ENCODE measurements at places on chromosomes 3 and 15.

DNA sequence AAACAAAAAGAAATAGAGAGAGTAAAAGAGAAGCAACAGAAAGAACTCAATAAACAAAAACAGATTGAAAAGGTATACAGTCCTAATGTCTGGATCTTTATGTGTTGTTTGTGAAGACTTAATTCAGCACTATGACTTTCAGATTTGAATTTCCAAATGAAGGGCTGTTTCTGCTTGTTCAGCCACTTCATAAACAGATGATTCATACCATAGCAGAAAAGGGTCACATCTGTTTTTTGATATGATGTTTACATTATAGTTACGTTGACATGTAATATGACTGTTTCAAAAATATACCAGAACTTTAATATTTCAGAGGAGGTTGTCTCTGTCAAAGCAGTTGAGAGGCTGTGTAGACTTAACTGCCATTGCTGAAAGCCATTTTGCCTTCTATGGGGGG, 24.1 kb downstream of the ASB14 start:
- DNase-seq, result no peak

GRCh38 chr15:86568378-86568777, 488.7 kb downstream of the AGBL1 start:
- DNase-seq, result no peak

DNA sequence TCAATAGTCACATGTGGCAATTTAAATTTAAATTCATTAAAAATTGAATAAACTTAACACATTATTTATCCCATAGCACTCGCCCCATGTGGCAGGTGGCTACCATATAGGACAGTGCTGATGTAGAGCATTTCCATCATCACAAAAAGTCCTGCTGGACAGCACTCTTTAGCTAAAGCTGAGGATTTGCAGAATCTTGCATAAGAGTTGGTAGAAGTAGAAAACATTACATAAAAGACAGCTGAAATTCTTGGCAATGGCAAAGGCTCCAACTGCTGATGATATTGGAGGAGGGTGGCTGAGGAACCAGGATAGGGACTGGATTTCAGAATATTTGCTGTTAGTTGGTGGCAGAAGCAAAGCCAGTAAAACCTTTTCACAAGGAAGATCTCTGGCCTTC, 230.7 kb upstream of the SATB1 start:
- DNase-seq, result no peak

- no peak for DNase-seq
Observed at GRCh38 chr3:87248831-87249230, 21.7 kb downstream of the CHMP2B start.

GRCh38 chr3:112128843-112129727, 4.0 kb downstream of the GCSAM start:
- DNase-seq, result peak; percentile 49

DNA sequence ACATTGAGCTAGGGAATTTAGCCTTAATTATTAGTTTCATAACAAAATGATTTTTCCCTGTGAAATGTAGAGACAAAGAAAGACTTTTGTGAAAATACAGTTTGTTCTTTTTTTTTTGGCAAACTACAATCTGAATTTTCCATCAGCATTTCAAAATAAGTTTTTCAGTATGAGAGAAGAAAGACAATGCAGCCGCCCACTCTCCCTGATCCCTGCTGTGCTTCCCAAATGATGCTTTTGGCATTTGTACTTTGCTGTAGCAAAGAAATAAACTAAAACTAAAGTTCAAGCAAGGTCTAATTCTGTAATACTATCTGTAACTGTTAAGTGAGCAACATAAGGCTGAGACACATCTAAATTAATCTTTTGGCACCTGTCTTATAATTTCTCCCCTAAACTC, 782.2 kb downstream of the VGLL3 start:
- no peak for DNase-seq

- peak; percentile 90 for DNase-seq
Observed at GRCh38 chr3:197736491-197737318, at the start of gene RUBCN. RUBCN (minus strand) TSS chr3:197736904; CDS start chr3:197736719, 185 bp downstream.

DNA sequence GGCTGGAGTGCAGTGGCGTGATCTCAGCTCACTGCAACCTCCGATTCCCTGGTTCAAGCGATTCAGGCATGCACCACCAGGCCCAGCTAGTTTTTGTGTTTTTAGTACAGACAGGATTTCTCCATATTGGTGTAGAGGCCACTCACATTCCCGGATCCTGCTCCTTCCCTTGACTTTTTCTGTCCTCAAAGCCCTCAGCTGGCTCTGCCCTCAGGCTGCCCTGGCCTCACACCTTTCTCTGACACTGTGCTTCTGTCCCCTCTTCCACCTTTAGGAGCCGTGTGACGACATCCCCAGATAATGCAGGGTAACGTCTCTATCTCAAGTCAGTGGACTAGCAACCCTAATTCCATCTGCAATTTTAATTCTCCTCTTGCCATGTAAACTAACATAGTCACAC, 8.6 kb upstream of the CYFIP1 start:
- no peak for DNase-seq

GRCh38 chr15:59933607-59934006, 70.5 kb upstream of the FOXB1 start:
- no peak for DNase-seq

DNA sequence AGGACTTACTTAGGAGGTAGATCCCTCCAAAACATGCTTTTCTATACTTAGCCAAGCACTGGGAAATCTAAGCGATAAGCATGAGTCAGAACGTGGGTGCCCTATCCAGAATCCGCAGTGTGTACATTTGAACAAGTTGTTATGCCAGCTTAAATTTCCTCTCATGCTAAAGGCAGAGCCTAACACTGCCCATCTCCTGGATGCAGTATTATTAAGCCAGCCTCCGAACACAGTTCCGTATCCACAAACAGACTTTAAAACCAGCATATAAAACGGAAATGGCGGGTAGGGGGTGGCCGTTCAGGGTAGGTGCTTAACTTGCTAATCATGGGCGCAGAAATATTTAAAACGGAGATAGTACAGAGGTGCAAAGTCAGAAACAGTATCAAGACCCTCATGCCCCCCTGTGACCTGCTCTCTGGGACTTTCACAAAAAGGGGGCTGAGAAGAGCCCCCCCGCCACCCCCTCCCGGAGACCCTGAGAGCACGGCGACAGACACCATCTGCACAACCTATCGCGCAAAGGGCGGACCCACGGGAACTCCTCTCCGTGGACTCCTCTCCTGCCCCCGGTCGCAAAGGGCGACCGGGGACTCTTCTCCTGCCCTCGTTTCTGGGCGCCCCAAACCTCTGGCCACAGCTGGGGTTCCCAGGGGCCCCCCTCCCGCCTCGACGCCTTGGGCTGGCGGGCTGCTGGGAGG, 889 bp upstream of the LRRIQ4 start:
- DNase-seq, result no peak

GRCh38 chr3:43870844-43871626, 180.3 kb downstream of the ABHD5 start:
- DNase-seq, result no peak

DNA sequence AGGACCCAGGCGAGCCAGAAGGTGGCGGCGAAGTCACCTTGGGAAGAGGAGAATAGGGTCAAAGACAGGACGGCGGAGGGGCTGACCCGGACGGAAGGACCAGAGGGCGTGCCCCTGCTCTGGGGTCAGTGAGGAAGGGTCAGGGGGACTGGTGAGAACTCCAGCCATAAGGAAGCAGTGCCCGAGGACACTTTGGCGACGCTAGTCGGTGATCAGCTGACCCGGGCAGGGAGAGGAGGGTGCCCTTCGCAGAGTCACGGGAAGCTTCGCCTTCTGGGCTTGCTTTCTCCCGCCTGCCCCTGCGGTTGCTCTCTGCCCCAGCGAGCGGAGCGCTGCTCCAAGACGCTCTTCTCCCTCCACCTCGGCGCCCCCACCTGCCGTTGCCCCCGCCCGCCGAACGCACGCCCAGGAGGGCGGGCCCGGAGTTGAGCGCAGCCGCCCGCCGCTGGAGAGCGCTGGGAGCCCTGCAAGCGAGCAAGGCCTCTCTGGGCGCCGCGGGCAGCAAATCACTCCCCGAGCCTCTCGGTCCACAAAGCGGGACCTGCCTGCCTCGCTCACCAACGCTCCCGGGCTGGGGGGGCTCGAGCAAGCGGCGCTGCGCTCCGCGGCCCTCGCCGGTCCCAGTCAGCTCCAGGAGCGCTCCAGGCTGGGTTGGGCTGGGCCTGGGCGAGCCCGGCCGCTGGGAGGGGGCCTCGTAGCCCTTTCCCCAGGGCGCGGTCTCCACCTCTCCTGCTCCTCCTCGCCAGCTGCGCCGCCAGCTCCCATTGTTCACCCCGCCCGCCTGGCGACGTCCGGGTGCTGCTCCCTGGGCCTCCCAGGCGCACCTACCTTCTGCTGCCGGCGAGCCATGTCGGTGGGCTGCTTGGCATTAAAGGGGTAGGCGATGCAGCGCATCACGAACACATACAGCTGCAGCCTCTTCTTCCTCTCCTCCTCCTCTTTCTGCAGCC, 1.2 kb downstream of the CADPS start:
- no peak for DNase-seq

DNA sequence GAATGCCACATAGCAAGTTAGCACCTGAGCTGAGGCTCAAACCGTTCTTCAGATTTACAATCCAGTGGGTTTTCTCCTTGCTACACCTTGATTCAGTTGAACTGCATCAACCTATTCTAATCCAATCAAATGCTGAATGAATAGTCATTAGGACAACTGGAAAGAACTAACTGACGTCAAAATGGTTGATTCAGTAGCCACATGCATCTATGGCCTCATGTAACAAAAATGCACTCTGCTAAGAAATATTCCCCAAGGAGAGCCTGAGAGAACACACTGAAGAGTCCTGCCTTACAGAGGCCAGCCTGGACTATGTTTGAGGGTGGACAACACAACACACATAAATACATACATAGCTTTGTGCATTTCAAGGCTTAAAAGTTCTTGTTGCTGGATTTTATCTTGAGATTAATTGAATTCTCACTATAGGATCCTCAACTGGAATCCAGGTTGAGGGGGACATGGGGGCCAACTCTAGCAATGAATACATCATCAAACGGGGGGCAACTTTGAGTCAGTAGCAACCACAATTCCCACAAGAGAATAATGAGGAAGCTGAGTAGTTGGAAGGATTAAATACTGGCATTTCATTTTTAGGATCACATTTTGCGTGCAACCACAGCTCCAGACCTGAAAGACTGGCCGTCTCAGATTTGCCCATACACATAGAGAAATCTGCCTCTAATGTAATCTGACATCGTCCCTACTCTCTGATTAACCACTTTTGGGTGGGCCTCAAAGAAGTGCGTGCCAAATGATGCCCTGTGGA, 280.2 kb upstream of the ICE2 start:
- no peak for DNase-seq

- no peak for DNase-seq
Observed at GRCh38 chr3:9036404-9037131, 73.3 kb upstream of the RAD18 start.

DNA sequence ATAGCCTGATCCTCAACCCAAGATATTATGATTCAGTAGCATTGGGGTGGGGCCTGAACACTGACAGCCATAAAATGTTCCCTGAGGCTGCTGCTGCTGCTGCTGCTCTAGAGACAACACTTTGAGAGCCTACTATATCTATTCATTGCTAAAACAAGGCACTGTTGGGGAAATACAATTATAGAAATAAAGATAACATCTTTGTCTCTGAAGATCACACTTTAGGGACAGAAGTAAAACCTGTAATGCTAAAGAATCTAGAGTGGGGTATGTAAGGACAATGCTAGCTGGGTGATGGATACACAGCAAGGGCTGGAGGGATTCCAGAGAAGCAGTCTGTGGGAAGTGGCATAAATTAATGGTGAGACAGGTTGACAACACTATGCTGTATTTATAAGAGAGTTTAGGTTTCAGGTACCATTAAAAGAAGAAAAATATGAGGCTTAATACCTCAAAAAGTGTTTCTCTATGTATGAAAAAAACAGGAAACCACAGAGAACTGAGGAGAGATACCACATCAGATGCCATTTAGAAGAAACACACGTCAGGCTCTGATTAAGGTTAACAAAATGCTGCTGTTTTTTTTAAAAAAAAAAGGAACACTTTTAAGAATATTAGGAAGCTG, 115.9 kb downstream of the CBLB start:
- peak; percentile 49 for DNase-seq

DNA sequence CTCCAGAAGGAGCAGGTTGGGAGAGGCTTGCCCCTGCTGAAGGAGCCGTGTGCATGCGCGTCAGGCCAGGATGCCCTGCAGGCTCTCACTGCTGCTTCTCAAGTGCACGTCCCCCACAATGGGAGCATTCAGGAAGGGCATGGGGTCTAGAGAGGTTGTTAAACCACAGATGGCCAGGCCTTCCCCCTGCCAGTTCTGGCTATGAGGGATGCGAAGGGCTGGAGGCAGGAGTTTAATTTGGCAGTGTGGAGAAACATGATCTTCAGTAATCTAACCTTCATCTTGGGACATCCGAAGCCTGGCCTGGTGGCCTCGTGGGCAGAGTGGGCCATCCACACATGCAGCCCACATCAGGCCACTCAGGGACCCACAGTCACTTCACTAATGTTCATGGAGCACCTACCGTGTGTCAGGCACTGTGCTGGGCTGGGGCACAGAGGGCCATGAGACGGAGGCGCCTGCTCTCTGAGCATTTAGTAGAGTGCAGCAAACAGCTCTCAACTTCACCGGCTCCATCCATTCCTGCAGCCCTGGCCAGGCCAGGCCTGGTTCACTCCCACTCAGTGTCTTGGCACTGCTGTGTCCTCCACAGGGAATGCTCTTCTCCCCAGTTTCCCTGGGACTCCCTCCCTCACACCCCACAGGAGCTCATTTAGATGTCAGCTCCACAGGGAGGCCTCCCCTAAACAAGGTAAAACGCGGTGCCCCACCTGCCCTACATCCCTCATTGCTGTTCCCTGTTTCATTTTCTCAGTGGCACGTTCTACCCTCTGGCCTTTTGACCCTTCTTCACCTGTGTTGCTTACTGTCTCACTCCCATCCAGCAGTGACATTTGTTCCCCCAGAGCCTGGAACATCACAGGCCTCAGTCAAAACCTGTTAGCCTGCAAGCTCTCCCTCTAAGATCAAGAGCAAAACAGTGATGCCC, 4.0 kb downstream of the CFAP100 start:
- DNase-seq, result no peak

DNA sequence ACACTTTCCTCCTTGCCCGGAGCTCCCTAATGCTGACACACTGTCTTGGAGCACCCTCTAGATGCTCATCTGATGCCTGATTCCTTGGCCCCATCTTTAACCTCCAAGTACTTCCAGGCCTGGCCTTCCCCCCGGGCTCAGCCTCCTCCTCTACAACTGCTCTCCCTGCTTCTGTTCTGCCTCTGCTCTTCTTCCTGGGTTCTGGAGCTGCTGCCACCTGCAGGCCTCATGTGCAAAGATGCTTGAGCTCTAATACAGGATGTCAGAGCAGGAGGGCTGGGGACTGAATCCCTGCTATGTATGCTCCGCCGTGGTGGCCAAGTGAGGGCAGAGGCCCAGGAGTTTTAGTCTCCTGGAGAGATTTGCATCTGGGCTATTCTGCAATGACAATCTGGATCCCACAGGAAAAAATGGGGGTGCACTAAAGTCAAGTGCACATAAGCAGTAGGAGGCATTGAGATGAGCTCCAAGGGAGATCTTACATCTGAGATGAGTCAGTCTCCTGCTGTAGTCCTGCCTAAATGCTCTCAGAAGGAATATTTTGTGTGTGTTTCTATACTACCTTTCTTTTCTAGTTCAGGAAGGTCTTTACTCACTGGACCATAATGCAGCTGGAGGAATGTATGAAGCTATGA, 296.3 kb downstream of the UACA start:
- peak; percentile 63 for DNase-seq

Measured in CD4-positive, alpha-beta T cell (primary cell).